T47D (cell line): ENCODE measurements at places on chromosomes 4 and X.

DNA sequence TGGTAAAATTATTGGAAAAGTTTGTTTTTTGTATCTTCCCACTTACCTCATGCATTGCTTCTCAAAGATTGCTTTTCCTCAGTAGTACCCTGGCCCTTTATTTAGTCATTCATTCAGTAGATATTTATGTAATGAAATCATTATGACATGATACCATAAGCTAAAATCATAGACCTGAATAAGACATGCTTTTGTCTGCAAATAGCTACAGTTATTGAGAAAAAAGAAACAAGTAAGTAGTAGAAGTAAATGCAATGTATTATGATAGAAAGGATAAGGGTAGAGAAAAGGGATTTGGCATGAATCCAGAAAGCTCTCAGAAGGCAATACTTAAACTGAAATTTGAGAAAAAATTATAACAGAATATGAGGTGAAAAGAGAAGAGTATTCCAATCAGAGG is 352.5 kb downstream of the GPM6A start:
- no peak for DNase-seq

DNA sequence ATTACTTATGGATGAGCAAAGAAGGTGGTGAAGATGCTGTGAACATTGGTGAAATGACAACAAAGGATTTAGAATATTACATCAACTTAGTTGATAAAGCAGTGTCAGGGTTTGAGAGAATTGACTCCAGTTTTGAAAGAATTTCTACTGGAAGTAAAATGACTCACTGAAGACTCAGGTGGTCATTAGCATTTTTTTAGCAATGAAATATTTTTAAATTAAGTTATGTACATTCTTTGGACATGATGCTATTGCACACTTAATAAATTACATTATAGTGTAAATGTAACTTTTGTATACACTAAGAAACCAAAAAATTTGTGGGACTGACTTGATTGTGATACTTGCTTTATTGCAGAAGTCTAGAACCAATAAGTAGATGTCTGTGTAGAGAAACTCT is 56.9 kb downstream of the USO1 start:
- no peak for DNase-seq

GRCh38 chr4:168831585-168831918 is 178.5 kb downstream of the CBR4 start:
- DNase-seq = no peak

DNA sequence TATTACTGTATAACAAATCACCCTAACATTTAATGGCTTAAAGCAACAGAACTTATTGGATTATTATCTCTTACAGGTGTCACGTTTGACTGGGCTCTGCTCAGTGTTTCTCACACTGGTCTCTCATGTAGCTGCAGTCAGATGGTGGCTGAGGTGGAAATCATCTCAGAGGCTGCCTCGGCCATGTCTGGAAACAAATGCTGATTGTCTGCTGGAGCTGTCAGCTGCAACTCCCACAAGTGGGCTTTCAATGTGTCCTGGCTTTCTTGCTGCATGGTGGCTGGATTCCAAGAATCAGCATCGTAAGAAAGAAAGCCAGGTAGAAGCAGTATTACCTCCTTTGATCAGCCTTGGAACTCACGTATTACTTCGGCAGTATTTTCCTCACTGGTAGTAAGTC is 277.6 kb downstream of the SPANXN1 start:
- no peak for DNase-seq

- DNase-seq = no peak
Observed at GRCh38 chr4:113776679-113777078, 15.1 kb upstream of the CAMK2D start.

DNA sequence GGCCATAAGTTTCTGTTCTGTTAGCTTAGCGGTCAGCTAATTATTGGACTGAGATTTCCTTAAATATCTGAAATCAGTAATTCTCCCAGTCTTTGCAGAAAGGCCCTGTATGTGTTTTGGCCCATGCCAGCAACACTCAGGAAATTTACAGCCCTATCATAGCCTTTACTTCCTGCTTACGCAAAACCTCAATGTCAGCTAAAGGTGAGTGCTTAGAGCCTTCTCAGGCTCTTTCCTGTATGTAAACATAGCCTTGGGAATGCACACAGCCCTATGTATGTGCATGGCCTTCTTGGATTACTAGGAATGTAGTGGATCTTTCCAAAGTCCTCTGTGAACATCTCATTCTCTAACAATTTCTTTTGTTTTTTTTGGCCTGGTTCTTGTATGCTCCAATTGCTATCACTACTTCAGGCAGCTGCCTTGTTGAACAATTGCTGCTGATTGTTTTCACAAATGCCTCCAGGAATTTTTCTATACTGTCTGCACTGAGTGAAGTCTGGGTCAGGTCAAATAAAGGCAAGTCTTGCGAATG is 200.0 kb downstream of the PPP1R2C start:
- no peak for DNase-seq

DNA sequence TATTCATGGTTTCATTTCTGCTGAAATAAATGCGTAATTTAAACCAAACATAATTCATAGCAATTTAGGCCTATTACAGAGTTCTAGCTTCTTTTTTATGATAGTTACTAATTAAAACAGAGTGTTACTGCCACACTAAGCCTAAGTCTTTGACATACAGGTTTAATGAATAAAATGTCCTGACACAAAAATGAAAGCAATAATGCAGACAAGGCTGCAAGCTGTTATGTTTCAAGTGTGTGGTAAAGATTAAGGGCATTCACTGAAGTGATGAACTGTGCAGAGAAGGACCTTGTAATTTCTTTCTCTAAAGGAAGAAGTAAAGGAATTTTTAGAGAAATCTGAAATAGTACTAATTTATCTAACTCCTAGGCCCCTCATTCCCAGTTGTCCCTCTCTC is 2.9 kb downstream of the NDNF start:
- no peak for DNase-seq

GRCh38 chr4:80382090-80382832 is 46.7 kb downstream of the CFAP299 start:
- no peak for DNase-seq

DNA sequence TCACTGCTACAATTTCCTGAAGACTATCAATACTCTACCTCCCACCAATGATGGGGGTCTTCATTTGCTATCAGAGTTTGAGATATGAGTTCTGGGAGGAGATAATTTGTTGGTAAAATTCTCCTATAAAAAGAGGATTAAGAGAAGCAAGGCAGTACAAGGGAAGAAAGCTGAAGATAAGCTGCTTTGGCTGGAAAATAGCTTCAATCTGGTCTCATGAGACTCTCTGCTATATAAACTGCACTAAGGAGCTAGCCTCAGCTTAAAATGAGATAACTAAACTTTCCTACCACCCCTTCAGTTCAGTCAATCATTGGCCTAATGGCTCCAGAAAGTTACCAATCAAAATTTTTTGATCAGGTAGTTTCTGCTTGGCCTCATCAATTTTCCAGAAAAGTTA is 2105.0 kb downstream of the ARAP2 start:
- DNase-seq = no peak

DNA sequence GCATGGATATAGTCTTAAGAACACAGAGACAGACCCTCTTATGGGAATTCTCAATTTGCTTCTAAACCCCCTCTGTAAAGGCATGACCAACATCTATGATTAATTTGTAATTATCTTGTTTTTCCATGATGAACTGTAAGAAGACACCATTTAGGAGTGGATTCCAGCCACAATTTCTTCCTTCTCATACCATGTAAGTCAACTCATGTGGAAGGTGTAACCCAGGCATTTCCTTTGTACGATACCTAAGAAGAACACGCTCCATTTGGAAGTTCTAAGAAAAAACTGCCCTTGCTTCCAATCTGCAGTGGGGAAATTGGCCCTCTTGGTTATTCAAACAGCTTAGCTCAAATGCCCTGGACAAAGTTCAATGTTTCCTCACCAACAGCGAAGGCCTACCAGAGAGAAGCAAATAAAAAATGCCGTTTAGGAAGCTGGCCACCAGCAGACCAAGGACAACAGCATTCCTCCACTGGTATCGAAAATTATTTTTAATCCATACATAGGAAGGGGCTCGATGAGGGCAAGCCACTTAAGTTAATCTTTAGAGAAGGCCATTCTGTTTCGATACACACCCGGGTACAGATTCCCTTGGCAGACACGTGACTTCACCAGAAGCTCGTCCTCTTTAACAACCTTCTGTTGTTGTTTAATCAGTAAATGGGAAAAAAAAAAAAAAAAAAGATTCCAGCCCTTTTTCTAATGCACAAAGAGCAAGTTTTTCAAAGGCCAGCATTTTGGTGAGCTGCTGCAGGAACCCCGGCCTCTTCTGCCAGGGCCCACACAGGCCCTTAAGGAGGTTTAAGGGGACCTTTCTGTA is 2.6 kb downstream of the DHRSX start:
- DNase-seq = peak; percentile 33

DNA sequence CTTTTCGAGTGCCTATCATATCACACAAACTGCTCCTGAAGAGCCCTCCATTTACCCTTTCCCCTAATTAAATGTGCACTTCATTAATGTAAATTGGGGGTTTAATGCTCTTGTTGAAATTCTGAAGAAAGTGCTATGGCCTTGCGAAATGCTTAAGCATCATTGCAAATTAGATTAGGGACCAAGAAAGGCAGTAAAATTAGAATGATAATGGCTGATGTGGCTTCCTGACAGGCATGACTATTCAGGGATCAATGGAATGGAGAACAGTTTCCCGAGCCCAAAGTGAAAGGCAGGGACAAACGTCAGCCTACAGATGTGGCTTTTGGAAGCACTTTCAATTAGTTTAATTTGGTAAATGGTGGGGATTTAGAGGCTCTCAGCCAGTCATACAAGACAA is 120.1 kb downstream of the NKX6-1 start:
- DNase-seq = no peak

DNA sequence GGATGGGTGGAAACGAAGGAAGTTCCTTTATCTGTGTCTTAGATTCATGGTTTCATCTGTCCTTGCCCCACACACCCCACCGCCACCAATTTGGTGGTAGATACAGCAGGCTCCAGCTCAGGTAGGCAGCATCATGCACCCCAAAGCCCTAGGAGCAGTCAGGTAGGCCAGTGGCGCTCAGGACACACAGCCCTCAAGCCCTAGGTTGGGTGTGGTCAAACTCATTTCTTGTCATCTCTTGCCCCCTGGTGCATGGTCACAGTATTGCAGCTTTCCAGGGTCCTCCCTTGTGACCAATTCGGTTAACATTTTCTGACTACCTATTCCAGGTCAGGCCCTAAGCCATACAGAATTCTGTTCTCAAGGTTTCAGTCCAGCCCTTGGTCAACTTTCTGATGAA is 14.5 kb upstream of the PRRG3 start:
- DNase-seq = no peak

GRCh38 chr4:111018216-111018615 is 395.3 kb upstream of the PITX2 start:
- DNase-seq = no peak

DNA sequence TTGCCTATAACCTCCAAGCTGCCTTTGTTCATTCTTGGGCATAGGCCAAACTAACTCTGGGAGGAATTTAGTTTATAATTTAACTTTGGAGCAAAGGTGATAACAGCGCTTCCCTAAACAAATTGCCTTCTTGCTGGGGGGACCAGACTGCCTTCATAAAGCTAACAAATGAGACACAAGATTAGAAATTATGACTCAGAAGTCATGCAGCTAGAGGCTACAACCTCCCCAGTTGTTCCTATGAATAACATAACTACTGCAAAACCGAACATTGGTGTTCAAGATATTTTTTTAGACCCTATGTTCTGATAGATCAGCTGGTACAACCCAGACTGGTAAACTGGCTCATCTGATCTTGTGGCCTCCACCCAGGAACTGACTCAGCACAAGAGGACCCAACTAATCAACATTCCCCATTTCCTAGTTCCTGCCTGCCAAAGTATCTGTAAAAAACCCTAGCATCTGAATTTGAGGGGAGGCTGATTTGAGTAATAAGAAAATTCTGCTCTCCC is 22.0 kb upstream of the TMPRSS11B start:
- no peak for DNase-seq

DNA sequence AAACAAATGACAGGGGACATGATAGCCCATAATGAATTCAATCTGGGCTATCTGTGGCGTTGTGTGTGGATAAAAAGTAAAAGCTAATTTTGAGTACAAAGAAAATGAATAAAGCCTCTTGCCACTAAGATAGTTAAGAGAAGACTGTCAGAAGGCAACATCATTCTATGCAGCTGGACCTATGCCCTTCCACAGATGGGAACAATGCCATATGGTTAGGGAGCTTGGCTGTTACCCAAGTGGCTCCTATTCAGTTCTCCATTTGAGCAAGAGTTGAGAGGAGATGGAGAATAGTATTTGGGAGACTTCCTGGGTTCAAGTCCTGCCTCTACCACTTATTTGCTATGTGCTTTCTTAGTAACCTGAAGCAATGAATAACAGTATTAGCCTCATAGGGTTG is 107.7 kb downstream of the ANXA3 start:
- DNase-seq = no peak

DNA sequence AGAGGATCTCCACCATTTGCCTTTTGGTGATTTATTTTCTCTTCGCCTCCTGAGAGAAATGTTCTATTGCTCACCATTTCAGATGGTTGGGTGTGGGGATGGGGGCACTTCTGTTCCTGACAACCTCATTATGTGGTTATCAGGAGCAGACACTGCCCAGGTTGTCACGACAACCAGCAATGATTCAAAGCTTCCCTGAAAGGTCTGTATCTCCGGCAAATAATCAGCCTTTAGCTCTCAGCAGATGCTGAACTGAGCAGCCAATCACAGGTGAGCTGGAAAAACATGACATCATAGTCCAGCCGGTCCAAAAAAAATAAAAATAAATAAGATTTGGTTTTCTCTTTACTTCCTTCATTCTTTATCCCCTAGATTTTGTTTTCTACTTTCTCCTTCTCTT is 5.5 kb upstream of the PAK3 start:
- DNase-seq = no peak

DNA sequence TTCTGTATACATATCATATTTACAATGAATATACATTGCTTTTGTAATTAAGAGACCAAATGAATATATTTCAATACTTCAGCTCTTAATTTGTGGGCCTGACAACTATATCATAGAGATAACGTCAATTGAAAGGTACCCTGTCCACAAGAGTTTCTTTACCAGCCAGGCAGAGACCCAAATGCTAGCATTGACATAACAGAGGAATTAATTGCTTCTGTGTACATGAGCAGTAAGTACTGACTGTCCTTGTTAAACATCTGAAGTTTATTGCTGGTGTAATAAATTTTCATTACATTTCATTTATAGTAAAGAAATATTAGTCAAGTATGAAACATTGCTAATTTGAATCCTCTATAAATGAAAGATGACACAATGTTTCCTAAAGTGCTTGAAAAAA is 910.8 kb downstream of the CCSER1 start:
- DNase-seq = no peak
